Caudate nucleus (tissue), 63 donors: ENCODE measurements at places on chromosomes 2 and 18.

GRCh38 chr2:121136323-121136722, 148.7 kb downstream of the TFCP2L1 start:
- no peak for DNase-seq

DNA sequence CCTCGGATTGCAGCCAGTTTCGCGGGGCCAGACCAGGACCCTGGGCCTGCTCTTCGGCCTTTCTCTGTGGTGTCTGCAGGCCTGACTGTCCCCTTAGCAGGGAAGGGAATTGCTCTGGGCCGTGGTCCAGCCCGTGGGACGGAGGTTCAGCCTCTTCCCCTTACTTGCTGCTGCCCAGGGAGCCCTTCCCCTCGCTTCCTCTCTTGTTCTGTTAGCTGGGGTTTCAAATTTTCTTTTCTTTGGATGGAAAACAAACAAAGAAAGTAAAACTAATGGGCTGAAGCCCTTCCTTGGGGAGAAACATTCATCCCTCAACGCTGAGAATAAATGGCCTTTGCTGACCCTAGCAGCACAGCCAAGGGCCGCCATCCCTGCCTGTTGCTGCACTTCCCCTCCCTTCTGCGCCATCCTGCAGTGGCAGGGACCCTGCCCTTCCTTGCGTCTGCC, 52.4 kb downstream of the ASAP2 start:
- DNase-seq, result no peak

GRCh38 chr2:128775217-128775913, 456.7 kb upstream of the HS6ST1 start:
- DNase-seq, result no peak

GRCh38 chr2:118186110-118186857, 98.0 kb downstream of the INSIG2 start:
- peak; percentile 63 for DNase-seq

DNA sequence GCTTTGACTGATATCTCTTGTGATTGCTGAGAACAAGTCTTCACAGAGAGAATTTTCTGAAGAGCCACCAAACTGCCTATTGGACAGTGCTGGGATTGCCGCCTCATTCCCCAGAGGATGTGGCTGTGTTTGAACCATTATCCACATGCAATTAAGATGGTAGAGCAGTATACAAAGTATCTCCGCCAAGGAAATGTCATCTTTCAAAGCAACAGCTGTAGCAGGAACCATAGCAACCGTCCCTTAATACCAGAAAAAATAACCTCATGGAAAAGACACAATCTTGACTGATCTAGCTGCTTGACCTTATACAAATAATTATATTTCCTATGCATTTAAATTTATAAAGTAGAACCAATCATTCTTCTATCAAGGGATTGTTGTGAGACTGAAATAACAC, 772.6 kb upstream of the FAM98A start:
- DNase-seq, result no peak

GRCh38 chr2:195741191-195741590, 84.2 kb downstream of the SLC39A10 start:
- DNase-seq, result no peak
